Activated T-cell treated with anti-CD3 and anti-CD28 coated beads, Interleukin-2, amount 50 U/mL, for 72 hours (primary cell): ENCODE measurements at places on chromosomes 12 and 14.

GRCh38 chr12:67056329-67056728, 212.8 kb upstream of the CAND1 start:
- no peaks in the 10 kb centered on the region for H3K4me1 ChIP-seq
- H3K4me3 ChIP-seq: no peak overlapping the region
- no peaks in the 10 kb centered on the region for H3K36me3 ChIP-seq
- no peak for DNase-seq
- H3K27me3 ChIP-seq: no peaks in the 10 kb centered on the region

- H3K4me3 ChIP-seq: no peak overlapping the region
- H3K4me1 ChIP-seq: no peaks in the 10 kb centered on the region
- no peaks in the 10 kb centered on the region for H3K36me3 ChIP-seq
- no peak overlapping the region for H3K27ac ChIP-seq
- DNase-seq: no peak
Observed at GRCh38 chr14:92937051-92937937, 14.3 kb downstream of the CHGA start.

- no peak overlapping the region for H3K4me3 ChIP-seq
- no peaks in the 10 kb centered on the region for H3K27me3 ChIP-seq
- no peak for DNase-seq
- no peaks in the 10 kb centered on the region for H3K36me3 ChIP-seq
- no peaks in the 10 kb centered on the region for H3K4me1 ChIP-seq
- no peak overlapping the region for H3K27ac ChIP-seq
Observed at GRCh38 chr12:38585086-38585485, 268.5 kb downstream of the ALG10B start.

DNA sequence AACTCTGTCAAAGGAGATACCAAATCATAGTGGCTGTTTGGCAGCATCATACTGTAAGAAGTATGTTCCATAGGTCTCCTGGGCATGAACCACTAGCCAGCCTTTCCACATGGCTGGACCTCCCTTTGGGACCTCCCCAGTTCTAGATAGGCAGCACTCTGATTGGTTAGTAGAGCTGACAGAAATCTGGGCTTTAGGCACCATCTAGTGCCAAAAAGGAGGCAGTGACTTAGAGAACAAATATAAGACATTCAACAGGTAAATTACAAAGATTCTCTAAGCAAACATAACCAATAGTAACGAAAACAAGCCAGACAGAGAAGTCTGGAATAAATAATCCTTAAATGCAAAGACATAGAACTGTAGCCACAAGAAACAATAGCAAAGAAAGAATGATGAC, 148.0 kb upstream of the PDE3A start:
- H3K27ac ChIP-seq: no peak overlapping the region
- no peaks in the 10 kb centered on the region for H3K36me3 ChIP-seq
- DNase-seq: no peak
- H3K27me3 ChIP-seq: no peaks in the 10 kb centered on the region

DNA sequence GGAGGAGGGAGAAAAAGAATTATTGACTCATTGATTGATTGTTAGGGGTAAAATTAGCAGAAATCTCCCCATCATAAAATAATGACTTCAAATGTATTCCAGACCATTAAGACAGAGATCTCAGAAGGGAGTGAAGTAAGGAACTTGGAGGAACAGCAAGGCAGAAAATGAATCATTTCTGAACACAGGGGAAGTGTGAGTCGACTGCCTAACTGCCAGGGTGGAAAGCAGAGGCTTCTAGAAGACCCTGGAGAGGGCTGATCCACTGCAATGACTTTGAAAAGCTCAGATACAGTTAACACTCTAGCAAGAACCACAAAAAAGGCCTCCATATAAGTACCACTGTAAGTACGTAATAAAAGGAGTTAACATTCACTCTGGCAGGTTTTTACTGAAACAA, 9.7 kb downstream of the GLTP start:
- H3K36me3 ChIP-seq: no peaks in the 10 kb centered on the region
- no peak overlapping the region for H3K4me3 ChIP-seq
- peak overlapping the region; percentile 45 for H3K27ac ChIP-seq
- H3K4me1 ChIP-seq: peaks cover 32% of the 10 kb centered on the region
- DNase-seq: no peak
- H3K27me3 ChIP-seq: no peaks in the 10 kb centered on the region

- H3K27me3 ChIP-seq: no peaks in the 10 kb centered on the region
- peak overlapping the region; percentile 34 for H3K4me3 ChIP-seq
- H3K36me3 ChIP-seq: no peaks in the 10 kb centered on the region
- DNase-seq: no peak
Observed at GRCh38 chr14:70665448-70666360, 24.0 kb downstream of the TTC9 start.

DNA sequence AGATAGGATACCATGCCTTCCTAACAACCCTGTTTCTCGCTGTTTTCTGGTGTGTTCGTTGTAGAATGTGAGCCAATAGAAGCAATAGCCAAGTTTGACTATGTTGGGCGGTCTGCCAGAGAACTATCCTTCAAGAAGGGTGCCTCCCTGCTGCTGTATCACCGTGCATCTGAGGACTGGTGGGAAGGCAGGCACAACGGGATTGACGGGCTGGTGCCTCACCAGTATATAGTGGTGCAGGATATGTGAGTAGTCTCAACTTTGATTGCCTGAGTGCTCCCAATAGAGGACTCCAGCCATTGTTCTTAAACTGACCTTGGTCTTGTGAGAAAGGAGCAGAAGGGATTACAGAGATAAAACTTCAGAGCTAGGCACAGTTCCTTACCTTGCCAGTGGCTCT, 96.2 kb downstream of the KICS2 start:
- H3K4me3 ChIP-seq: no peak overlapping the region
- no peaks in the 10 kb centered on the region for H3K36me3 ChIP-seq
- DNase-seq: no peak
- H3K4me1 ChIP-seq: no peaks in the 10 kb centered on the region
- H3K27me3 ChIP-seq: peaks cover 8% of the 10 kb centered on the region
- H3K27ac ChIP-seq: no peak overlapping the region

DNA sequence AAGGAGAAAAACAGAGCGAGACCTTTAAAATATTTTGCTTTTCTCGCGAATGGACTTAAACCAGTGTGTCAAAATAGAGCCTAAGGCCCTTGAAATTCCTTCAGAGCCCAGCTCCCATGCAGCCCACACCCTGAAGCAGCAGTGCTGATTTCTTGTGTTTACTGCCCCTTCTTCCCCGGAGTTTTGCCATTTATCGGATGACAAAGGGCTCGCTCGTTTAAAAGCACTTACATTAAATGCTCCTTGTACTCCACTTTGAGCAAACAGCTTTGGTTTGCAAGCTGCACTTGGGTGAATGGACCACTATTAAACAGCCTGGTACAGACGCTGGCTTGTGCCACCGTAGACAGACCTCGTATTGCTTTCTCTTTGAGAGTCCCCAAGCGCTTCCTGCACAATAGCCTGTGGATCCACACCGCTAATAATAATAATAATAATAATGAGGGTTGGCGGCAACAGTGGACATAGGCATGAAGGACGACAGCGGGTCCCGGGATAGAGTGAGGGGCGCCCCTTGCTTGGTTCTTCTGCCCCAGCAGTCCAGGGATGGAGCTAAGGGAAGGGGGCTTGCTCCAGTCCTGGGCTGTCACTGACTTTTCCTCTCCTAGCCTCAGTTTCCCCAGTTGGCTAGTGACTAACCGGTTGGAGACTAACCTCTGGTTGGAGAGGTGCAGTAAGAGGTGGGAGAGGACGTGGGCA, 6.6 kb downstream of the DLK1 start:
- no peaks in the 10 kb centered on the region for H3K36me3 ChIP-seq
- peaks cover 10% of the 10 kb centered on the region for H3K27me3 ChIP-seq
- no peak overlapping the region for H3K4me3 ChIP-seq

- no peak for DNase-seq
- H3K36me3 ChIP-seq: no peaks in the 10 kb centered on the region
- H3K4me1 ChIP-seq: no peaks in the 10 kb centered on the region
Observed at GRCh38 chr12:61397668-61398067, 862.5 kb upstream of the USP15 start.

DNA sequence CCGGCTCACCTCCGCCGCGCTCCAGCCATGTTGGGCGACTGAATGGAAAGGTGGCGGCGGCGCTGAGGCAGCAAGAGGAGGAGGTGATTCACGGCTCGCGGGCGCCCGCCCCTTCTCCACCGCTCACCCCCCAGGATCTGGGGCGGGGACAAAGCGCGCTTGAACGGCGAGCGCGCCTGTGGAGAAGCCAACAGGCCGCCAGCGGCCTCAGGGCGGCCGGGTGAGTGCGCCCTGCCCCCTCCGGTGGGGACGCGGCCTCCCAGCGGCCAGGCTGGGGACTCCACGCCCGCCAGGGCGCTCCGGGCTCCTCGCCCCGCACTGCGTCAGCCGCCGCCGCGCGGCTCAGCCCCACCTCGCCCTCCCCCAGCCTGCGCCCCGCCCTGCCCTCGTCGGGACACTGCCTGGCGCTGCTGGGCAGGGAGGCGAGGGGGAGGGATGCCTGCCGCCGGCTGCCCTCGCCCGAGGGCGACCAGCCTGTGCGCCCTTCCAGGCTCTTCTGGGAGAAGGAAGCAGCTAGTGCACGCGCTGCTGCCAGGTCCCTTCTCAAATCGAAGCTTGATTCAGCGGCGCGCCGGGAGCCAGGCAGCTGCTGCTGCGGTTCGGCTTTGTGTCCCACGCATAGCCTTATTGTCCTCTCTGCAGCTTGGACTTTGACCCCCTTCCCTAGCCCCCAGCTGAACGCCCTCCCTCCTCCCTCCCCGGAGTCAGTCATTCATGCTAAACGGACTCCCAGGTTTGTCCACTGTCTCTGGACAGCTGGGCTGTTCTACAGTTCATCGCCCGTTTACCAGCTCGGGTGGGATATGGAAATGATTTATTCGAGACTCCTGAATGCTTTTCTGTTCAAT, at the start of gene KIF21A:
TSS of gene KIF21A (minus strand) at position 40 of the 848 bp plus-strand sequence. CDS start 150 bp downstream, outside the sequence.
- peaks cover 22% of the 10 kb centered on the region for H3K4me1 ChIP-seq
- no peaks in the 10 kb centered on the region for H3K36me3 ChIP-seq
- peaks cover 7% of the 10 kb centered on the region for H3K27me3 ChIP-seq

GRCh38 chr12:57751432-57751787, 700 bp downstream of the CDK4 start:
- no peaks in the 10 kb centered on the region for H3K27me3 ChIP-seq
- peaks cover 55% of the 10 kb centered on the region for H3K4me1 ChIP-seq
- peak overlapping the region; percentile 77 for H3K27ac ChIP-seq

DNA sequence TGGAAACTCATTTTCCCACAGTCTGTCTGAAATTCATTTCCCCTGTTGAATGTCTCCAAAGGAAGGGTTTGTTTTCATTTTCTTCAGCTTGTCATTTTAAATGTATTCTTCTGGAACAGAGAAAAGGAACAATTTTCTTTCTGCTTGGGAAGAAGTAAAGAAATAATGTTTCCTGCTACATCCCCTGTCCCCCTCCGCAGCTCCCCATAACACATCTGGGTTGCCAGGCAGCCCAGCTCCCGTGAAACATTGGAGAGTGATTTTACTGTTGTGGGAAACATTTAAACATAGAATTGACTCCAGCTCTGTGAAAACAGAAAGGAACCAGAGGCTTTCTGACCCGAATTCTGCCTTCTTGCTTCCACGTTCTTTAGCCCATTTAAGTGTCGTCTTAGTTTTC, 159.5 kb downstream of the TMEM132C start:
- H3K36me3 ChIP-seq: peaks cover 4% of the 10 kb centered on the region
- H3K4me1 ChIP-seq: no peaks in the 10 kb centered on the region
- H3K27me3 ChIP-seq: no peaks in the 10 kb centered on the region
- DNase-seq: no peak

GRCh38 chr12:116556964-116557698, 2.0 kb upstream of the MAP1LC3B2 start:
- H3K27ac ChIP-seq: no peak overlapping the region
- no peak overlapping the region for H3K4me3 ChIP-seq
- H3K36me3 ChIP-seq: peaks cover 4% of the 10 kb centered on the region
- no peak for DNase-seq
- H3K4me1 ChIP-seq: peaks cover 30% of the 10 kb centered on the region
- no peaks in the 10 kb centered on the region for H3K27me3 ChIP-seq

- no peak for DNase-seq
- H3K4me3 ChIP-seq: no peak overlapping the region
- H3K27ac ChIP-seq: no peak overlapping the region
- peaks cover 4% of the 10 kb centered on the region for H3K27me3 ChIP-seq
- H3K36me3 ChIP-seq: no peaks in the 10 kb centered on the region
- peaks cover 20% of the 10 kb centered on the region for H3K4me1 ChIP-seq
Observed at GRCh38 chr14:98953551-98954348, 318.2 kb downstream of the BCL11B start.
